ENCODE measurements at places on chromosomes 2 and 18. TPM values are rescaled to one million over a fixed set of nuclear protein-coding genes. Genes with fewer than 3 reads are reported as not detected.

DNA sequence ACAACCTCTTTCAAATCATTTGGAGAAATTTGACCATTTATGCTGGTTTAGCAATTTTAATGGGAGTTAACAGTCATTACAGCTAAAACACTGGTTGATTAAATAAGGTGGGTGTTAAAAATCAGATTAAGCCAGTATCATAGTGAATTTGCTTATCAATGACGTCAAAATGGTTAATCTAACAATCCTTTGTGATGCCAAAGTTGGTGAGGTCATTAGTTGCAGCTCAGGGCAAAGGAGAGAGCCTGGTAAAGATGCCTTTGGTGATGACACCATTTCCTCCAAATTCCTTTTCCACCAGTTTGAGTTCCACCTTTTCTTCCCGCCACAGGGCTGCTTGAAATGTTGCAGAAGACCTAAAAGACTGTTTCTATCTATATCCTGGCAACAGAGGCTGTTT, 757.1 kb upstream of the PIK3C3 start:
- DNase-seq: no peak

- no peak for DNase-seq
These were observed 686.1 kb downstream of the KCNJ3 start for GRCh38 chr2:155384555-155385123.

- no peak for DNase-seq
These were observed 99.0 kb downstream of the PLEKHM3 start for GRCh38 chr2:207926133-207926988.

GRCh38 chr2:83860320-83860719, 598.8 kb downstream of the SUCLG1 start:
- DNase-seq: no peak

Gene PSMA8
- polyA plus RNA-seq: not detected

- DNase-seq: no peak
These were observed 131.0 kb downstream of the SETBP1 start for GRCh38 chr18:44811572-44812125.

DNA sequence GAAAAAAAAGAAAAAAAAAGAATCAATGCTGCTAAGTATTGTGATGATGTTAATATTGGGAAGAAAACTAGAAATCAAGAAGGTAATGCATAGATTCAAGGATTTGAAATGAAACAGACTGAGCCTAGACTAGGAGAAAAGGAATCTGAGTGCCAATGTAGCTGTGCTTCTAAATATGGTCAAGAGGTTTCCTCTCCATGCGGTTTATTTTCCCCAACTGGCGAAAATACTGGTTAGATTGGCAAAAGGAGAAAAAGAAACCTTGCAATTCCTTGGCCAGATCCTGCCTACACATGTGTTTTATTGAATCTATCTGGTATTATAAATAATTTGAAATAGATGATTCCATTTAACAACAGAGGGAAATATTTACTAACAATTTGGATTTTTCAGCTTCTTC, 5.7 kb downstream of the SCN3A start:
- no peak for DNase-seq

DNA sequence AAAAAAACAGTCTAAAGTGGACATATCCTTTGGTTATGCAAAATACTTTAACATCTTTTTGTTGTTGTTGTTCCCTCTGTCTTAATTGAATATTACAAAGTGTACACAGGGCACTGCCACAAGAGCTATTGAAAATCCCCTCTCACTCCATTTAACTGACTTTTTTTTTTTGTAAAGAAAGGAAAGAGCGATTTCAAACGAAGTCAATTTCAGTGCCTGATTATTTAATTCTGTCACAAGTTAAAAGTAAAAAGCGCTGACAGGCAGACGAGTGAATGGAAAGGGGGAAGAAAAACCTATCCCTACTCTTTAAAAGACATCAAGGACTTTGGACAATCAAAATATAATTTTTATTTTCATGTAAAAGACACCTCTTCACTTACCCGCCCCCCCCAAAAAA, 1.9 kb downstream of the FIGN start:
- no peak for DNase-seq

- DNase-seq: no peak
These were observed 13.9 kb upstream of the PAIP2B start for GRCh38 chr2:71240794-71241193.

GRCh38 chr2:8993902-8994278, 9.6 kb downstream of the MBOAT2 start:
- no peak for DNase-seq

DNA sequence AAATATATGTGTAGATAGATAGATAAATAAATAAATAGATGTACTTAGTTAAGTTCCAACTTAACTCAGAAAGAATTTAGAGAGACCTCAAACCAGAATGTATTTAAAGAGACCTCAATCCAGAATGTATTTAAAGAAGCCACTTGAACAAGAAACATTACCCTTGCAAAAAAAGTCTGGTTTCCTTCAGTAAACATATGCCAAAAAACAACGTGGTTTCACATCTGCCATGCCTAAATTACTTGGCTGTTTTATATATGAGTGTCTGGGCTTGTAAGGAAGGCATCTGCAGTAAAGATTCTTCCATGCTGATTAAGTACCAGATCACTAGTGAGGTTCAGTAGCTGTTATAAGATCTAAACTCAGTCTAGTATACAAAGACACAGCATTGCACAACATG, 29.1 kb upstream of the RPE start:
- DNase-seq: no peak

Gene ZNF407
- polyA plus RNA-seq: 9.6 TPM

DNA sequence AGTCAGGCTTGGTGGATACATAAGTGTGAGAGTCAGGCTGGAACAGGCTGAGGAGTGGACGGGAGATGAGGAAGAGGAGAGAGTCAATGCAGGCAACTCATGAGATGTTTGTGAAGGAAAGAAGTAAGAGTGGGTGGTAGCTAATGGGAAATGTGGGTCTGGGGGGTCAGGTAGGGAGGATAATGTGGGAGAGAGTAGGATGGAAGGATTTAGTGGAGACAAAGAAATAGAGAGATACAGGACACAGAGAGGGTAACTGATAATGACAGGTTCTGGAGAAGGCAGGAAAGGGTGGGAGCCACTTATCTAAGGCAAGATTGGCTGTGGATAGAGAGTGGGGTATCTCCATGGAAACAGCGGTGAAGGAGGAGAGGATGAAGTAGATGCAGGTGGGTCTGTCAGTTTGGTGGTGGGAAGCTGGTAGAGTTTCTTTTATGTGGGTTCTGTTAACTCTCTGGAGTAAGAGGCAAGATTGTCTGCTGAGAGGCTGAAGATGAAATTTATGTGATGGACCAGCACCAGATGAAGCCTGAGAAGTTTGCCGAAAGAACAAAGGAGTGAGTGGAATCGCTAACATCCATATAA, 190.6 kb upstream of the SPRED2 start:
- DNase-seq: no peak

Data from right renal pelvis (tissue), 4 donors.